Heart left ventricle (tissue), 16 donors: ENCODE measurements at places on chromosomes 3 and 15.

GRCh38 chr3:87287011-87287410 is 10.6 kb upstream of the POU1F1 start:
- DNase-seq = no peak

GRCh38 chr3:171801738-171802589 is 8.3 kb downstream of the PLD1 start:
- DNase-seq = no peak

GRCh38 chr3:70855149-70855548 is 542.7 kb upstream of the MDFIC2 start:
- DNase-seq = no peak

- DNase-seq = peak; percentile 88
These were observed 45.7 kb downstream of the EXOG start for GRCh38 chr3:38541806-38542205.

DNA sequence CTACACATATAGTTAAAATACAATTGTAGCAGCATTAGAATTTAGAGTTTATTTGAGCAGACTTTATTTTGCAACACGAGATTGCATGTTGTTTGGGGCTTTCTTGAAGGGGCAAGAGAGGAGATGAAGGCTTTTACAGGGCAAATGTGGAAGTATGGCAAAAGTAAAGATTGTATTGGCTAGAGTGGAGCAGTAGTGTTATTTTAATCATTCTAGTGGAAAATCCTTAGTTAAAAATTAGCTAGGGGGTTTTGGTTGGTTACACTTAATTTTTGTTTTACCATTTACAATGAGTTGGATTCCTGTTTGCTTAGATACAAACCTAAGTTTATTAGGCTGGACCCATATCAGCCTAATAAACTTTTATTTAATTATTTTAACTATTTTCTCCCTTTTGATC is 4.6 kb downstream of the OR5H15 start:
- DNase-seq = no peak

GRCh38 chr3:46261926-46262594 is 19.8 kb downstream of the CCR3 start:
- no peak for DNase-seq

- DNase-seq = no peak
These were observed 164.3 kb upstream of the LPP start for GRCh38 chr3:187989575-187990153.

DNA sequence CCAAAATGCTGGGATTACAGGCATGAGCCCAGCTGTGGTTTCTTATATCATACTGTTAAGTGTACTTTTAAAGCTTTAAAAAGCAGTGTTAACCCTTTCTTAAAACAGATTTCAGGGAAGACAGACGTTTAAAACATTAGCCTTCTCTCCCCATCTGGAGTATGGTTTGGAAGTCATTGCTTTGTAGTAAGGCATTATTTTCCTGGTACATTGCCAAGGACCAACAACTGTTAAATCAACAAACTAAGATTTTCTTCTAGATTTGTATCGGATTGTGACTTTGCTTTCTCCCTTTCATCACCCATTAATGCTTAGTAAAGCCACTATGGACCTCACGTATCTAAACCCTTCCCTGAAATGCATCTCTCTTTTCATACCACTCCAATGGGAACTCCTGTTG is 50.5 kb downstream of the UBE2E1 start:
- no peak for DNase-seq

- no peak for DNase-seq
These were observed 276.0 kb downstream of the SV2B start for GRCh38 chr15:91376038-91376437.

GRCh38 chr3:123375014-123375940 is 73.6 kb downstream of the ADCY5 start:
- no peak for DNase-seq

DNA sequence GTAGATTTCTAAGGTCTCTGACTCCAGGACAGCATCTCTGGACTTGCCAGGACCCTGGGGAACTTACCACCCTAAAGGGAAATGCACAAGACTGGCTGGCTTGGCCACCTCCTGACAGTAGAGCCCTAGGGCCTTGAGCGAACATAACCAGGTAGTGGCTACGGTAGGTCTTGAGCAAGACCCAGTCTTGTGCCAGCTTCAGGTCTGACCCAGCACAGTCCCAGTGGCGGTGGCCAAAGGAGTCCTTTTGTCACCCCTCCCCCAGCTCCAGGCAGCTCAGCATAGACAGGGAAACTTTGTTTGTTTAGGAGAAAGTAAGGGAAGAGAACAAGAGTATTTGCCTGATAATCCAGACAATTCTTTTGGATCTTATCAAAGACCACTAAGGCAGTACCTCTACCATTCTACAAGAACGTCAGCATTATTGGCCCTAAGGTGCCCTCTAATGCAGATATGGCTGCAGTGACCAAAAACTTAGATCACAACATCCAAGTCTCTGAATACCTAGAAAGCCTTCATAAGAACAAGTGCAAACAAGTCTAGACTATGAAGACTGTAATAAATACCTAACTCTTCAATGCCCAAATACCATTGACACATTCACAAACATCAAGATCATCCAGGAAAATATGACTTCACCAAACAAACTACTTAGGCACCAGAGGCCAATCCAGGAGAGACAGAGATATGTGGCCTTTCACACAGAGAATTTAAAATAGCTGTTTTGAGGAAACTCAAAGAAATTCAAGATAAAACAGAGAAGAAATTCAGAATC is 38.7 kb upstream of the FBN1 start:
- DNase-seq = no peak

DNA sequence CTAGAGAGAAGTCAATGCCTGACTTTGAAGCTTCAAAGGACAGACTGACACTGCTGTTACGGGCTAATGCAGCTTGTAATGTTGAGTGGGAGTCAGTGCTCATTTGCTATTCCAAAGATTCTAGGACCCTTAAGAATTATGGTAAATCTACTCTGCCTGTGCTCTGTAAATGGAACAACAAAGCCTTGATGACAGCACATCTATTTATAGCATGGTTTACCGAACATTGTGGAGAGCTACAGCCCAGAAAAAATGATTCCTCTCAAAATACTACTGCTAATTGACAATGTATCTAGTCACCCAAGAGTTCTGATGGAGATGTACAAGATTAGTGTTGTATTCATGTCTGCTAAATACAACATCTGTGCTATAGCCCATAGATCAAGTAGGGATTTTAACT is 262.3 kb downstream of the EPHA6 start:
- DNase-seq = no peak

GRCh38 chr15:73906346-73907034 is 19.8 kb upstream of the LOXL1 start:
- no peak for DNase-seq

GRCh38 chr3:195003893-195004289 is 267.1 kb downstream of the XXYLT1 start:
- DNase-seq = no peak

GRCh38 chr3:143998266-143998665 is 26.6 kb downstream of the DIPK2A start:
- no peak for DNase-seq

DNA sequence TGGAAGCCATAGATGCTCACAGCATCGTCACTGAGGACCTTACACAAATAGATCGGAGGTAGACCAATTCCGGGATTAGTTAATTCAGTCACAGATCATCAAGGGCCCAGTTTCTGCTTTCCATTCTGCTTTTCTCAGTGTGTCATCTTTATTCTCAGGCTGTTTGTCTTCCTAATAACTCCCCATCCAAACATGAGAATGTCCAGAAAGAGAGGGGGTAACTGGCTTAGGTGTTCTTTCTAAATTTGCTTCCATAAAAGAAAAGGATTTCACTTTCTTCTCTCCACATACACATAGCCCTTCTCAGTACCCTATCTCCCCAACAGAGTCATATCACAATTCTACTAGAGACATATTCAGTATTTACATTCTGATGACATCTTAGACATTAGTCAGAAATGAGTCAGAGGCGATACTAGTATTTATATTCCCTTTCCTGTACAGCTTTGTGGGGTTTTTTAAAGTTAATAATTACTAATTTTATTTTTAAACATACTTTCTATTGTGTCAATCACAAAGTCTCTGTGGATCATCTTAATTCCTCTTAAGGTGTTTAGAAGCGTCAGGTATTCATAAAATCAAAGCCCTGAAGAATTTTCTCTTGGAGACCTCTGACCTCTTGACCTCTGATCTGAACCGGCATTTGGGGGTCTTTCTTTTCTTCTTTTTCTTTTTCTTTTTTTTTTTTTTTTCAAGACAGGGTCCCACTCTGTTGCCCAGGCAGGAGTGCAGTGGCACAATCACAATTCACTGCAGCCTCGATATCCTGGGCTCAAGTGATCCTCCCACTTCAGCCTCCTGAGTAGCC is 24.3 kb upstream of the IL12A start:
- no peak for DNase-seq

- DNase-seq = no peak
These were observed 60.6 kb upstream of the GCNT3 start for GRCh38 chr15:59550956-59551355.

GRCh38 chr15:45139770-45140169 is 10.0 kb downstream of the DUOX1 start:
- no peak for DNase-seq

DNA sequence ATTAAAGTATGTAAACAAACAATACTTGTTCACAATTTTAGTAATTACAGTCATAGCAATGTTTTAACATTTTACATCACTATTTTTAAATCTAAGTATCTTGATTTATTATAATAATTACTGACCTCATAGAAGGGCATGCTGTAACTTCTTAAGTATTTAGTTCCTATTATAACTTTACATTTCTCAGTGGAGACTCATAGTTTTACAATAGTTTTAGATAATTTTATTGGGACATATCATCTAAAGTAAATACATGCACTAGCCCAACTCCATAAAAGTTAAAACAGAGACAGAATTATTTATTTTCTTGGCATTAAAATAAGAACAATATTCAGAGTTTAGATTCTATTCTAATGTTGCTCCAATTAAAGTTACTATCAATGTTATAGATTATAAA is 466.5 kb upstream of the BCHE start:
- DNase-seq = no peak

DNA sequence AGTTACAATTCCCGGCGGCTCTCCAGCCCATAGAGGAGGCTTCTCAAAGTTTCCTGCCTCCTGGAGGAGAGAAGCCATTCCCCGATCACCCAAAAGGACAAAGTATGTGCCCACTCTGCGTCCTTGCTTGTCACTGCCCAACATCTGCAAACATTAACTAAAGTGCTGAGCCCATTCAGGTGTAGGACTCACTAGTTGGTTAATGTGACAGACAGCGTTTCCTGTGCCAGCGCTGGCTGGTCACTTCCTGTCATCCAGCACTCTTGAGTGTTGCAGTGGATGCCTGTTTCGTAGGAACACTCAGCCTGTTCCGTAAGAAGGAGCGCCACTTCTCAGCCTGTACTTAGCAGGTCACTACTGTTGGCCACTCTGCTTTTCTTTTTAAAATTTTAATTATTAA is 100.3 kb downstream of the APBA2 start:
- no peak for DNase-seq
